ENCODE measurements at places on chromosomes 16 and 17. TPM values are rescaled to one million over a fixed set of nuclear protein-coding genes. Genes with fewer than 3 reads are reported as not detected.

GRCh38 chr17:64216338-64217248 lies 46.5 kb downstream of the TEX2 start:
- ATAC-seq: no peak

- no peak for ATAC-seq
Observed at GRCh38 chr17:4600563-4600962, 16.2 kb downstream of the SMTNL2 start.

DNA sequence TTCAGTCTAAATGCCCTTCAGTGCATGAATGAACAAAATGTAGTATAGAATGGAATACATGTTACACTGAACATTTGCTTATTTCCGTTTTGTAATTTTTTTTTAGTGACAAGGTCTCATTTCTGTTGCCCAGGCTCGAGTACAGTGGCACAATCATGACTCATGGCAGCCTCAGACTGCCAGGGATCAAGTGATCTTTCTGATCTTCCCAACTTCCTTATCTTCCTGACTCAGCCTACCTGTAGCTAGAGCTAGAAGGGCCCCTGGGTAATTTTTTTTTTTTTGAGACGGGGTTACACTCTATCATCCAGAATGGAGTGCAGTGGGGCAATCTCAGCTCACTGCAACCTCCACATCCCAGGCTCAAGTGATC lies 7.3 kb upstream of the SLX4 start:
- peak; percentile 59 for ATAC-seq

DNA sequence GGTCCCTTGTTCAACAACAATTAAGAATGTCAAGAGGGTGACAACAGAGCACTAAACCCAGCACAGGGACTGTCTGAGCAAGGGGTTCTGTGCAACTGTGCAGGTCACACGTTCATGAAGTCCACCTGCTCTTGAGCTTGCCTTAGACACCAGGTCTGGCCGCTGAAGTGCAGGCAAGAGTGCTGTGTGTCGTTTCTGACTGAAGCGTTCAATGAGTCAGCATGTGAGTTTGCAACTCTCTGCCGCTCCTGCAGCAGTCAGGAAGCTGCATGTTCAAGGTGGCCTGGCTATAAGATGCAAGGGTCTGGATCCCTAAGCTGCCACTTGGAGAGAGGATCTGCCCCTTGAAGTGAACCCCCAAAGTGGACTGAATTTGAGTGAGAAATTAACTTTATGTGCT lies 332.7 kb upstream of the HSBP1 start:
- no peak for ATAC-seq

GRCh38 chr16:2728034-2728433 lies 8.0 kb upstream of the PRSS27 start:
- peak; percentile 35 for ATAC-seq

DNA sequence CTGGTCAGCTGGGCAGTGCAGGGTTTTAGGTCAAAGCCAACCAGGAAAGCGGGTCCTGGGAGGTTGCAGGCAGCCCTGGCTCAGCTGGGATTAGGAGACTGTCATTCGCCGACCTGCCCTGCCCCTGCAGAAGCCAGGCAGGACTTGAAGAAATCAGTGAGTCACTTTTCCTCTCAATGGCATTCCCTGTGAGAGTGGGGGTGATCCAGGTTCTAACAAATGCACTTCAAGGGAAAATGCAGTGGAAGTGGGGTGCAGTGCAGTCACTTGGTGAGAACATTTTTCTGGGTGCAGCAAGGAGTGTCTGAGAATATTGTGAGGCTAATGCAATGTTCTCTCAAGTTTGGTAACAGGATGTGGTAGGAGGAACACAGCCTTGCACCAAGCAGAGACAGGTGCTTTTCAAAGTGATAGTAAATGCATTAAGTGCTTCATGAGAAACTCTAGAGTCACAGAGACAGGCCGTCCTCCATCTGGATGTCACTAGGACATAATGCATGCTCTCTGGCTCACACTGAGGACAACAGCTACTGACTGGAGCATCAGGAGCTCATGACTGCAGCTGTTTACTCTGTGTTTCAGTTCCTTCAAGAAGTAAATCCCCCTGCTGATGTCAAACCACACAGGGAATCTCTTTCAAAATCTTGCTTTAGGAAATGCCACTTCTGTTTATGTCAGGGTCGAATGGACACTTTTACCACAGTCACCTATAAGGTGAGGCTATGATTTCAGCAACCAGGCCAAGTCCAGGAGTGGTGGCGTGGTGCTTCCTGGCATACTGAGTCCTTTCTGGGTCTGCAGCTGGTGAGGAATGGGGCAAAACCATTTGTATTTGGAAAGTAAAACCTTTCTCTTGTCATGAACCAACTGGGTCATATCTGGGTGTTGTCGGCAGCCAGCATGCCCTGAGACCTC lies 16.7 kb downstream of the CDK5R1 start:
- peak; percentile 90 for ATAC-seq

DNA sequence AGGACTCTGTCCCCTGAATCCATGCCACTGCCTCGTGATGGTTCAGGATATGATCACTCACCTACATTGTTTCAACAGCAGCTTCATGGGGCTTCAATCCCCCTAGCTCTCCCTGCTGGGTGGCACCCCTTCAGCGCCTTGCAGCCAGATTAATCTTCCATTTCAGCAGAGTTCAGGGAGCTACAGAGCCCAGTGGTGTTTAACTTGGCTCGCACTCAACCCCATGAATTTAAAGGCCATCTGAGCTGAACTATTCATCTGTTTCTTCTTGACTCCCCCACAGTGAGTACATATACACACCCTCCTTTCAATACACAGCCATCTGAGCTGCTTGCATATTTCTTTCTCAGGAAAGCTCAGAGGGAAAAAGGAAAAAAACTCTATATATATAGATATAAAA lies 202.8 kb upstream of the C16orf82 start:
- ATAC-seq: no peak

DNA sequence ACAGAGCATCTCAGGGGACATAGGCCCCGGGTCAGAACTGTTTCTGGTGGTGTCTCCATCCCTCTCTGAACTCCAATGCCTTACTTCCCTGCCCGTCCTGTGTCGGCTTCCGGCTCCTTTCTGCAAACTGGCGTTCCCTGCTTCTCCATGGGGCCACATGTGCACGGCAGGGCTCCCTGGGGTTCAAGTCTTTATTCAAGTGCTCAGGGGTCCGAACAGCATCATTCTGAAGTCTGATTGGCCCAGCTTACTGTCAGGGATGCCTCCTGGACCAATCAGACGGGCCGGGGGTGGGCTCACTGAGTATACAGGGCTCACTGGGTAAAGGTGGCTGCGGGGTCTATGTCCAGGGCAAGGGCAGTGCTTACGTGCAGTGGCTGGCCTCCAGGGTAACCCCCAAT lies 17.1 kb downstream of the C16orf82 start:
- ATAC-seq: no peak

- ATAC-seq: no peak
Observed at GRCh38 chr17:79117905-79118487, 43.4 kb downstream of the ENGASE start.

GRCh38 chr16:59964232-59964924 lies 1230.3 kb upstream of the GOT2 start:
- no peak for ATAC-seq

DNA sequence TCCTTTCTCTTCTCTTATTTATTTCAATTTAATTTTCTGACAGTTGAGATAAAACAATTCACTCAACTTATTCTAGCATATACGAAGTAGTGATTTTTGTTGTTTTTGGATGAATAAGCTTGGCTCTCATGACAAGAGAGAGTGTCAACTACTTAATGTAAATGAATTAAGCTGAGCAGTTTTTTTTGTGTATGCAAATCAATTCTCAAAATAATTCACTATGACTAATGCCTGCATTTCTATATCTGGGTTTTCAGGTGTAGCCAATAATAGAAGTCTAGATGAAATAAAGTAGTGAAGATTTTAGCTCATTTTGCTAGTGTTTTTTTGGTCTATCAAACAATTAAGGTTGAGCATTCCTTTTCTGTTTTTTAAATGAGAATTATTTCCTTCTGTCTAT lies 1354.0 kb downstream of the CDH8 start:
- no peak for ATAC-seq

GRCh38 chr17:10844621-10845387 lies 6.9 kb upstream of the PIRT start:
- peak; percentile 93 for ATAC-seq

DNA sequence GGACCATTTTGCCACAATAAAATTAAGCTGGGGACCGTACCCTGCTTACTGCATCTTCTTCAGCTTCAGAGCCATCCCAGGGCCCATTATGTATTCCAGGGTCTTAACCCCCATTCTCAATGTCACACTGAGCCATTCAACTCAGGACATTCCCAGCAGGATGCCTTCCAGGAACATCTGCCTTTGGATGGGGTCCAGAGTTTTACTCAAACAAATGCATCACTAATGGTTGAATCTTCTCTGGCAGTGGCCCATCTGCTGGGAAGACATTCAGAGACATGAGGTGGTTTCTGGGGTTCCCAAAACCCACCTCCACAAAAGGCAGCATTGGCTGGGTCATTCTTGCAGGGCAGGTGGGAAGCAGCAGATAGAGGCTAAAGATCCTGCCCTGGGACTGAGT lies 3.4 kb upstream of the SEC14L5 start:
- no peak for ATAC-seq

DNA sequence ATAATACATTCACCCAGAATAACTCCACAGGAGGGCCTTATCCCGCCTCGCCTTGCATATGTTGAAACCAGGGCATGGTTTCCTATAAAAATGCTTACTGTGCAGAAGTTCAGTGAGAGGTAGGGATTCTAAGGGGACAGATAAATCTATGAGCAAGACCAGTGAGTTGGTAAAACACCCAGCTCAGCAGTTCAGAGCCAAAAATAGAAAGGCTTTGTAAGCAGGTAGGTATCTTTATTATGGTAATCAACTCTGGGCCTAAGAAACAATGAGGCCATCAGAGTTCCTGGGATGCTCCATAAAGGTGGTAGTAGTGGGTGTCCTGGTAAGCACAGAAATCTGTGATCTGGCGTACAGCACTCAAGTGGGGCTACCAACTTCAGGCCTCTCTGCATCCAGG lies 549.4 kb upstream of the CDH5 start:
- no peak for ATAC-seq

DNA sequence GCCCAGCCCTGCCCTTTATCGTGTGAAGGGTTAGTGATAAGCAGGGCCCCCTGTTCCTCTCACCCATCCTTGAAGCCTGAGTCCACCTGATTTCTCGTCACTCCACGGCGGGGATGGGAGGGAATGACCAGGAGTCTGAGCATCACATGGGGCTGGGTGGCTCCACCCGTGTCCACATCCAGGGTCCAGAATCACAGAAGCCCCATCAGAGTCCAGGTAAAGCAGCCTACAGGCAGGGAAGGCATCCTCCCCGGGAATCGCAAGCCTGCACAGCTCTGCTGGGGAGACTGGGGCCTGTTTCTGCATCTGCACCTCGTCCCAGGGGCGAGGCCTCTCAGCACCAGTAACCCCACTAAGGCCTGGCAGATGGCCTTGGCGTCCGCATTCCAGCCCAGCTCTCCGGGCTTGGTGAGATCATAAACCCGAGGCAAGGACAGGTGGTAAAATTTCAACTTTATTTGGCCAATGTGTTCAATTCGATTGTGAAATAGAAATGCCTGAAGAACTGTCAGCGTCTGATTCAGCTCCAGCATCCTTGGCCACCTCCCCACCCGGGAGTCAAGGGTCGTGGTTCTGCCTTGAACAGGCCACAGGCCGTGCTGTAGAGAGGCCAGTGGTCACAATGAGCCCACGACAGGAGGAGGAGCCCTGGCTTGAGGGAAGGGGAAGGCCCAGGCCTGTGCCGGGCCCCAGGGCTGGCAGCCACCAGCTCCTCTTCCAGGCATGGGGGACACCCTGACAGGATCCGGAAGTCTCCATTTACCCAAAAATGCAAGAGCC lies 8.1 kb upstream of the PPP1R27 start:
- ATAC-seq: peak; percentile 17

DNA sequence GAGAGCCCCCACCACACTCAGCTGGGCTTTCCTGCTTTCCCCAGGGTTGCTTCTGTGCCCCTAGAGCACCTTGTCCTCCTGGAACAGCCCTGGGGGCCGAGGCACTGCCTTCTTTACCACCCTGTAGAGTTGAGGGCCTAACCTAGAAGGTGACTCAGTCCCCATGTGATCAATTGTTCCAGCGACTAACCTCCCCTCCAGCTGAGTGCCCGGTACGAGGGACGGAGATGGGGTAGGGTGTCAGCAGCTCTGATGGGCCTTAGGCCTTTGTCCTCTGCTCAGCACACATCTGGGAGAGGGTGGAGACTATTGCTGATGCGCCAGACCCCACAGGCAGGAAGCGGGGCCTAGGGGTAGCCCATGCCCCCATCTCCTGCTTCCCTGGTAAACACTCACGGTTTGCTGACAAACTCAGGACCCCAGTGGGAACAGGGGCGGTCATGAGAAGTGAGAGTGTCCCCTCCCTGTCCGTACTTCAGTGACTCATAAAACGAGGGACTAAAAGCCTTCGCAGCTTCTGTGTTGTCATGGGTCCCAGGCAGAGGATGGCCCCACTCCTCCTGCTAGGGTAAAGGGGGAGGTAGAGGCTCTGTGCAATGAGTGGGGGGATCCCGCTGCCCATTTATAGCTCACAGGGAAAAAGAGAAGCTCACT lies 33.1 kb downstream of the NECAB2 start:
- ATAC-seq: no peak

The CDH3 gene
- 0.87 TPM for total RNA-seq

The TBC1D3I gene
- 0.43 TPM for total RNA-seq

The PRSS27 gene
- 2.2 TPM for total RNA-seq

The PHKG2 gene
- total RNA-seq: 30.0 TPM

The KRT31 gene
- total RNA-seq: not detected

The FAM20A gene
- not detected for total RNA-seq

The CCNF gene
- 59.6 TPM for total RNA-seq

Data from activated T-helper 17 cell treated with anti-CD3 and anti-CD28 coated beads, Interleukin-2, amount 50 U/mL, for 72 hours (primary cell).